ENCODE measurements at places on chromosomes 1 and 21. TPM values are rescaled to one million over a fixed set of nuclear protein-coding genes. Genes with fewer than 3 reads are reported as not detected.

RXFP4 gene
- not detected for total RNA-seq

KIAA1614 gene
- total RNA-seq: 0.16 TPM

DNA sequence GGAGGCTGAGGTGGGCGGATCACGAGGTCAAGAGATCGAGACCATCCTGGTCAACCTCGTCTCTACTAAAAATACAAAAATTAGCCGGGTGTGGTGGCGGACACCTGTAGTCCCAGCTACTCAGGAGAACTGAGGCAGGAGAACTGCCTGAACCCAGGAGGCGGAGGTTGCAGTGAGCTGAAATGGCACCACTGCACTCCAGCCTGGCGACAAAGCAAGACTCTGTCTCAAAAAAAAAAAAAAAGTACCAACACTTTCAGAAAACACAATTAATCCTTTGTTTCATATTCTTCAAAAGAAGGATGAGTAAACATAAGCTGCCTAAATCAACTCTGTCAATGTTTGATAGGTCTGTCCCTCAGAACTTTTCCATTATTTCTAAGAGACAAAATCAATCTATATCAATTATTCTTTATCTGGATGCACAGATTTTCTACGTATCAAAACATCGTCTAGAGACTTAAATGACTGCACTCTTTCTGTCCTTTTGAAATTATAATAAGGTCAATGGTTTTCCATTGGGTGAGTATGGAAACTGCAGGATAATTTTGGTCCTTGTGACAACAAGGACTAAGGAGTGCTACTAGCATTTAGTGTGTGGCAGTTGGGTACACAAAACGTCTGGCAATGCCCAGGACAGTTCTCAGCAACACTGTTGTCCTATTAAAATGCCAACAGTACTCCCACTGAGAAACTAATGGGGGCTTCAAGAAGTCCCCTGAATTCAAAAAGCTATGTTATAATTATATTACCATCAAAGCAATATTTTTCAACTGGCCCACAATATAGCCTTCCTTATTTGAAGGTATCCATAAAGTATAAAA lies 40.7 kb downstream of the LPGAT1 start:
- no peak for DNase-seq

DNA sequence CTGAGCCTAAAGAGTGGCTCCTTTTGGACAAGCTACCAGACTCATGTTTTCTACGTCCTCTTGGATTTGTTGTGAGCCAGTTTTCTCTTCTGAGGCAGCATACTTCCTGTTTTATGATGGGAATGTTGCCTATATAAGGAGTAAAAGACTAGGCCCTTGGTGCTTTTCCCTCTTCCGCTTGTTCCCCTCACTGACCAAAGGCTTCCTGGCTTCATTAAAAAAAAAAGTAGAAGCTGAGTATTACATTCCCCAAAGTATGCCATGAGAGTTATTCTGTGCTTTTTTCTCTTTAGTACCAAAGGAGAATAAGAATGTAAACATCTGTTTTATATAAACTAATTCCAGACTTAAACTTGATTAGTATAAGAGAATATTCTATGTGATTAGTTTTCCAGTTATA lies 6.5 kb upstream of the HMCN1 start:
- DNase-seq: no peak

GRCh38 chr1:212596798-212597197 lies 11.8 kb upstream of the ATF3 start:
- no peak for DNase-seq

DNA sequence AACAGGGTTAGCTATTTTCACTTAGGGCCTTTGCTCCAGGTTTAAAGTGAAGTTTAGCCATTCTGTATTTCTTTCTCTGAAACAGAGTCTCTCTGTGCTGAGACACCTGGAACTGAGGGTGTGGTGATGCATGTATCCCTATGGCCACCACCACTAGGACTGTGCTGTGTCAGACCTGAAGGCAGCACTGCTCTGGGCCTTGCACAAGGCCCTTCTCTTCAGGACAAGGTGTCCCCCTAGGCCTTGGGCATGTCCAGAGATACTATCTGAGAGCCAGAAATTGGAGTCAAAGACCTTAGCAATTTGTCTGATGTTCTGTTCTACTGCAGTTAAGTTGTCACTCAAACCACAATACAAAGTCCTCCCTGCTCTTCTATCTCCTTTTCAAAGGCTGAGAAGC lies 1649.2 kb downstream of the AMY1C start:
- no peak for DNase-seq

- DNase-seq: no peak
Measured at GRCh38 chr1:244118109-244118761, 67.2 kb downstream of the ZBTB18 start.

Data from K562 (cell line).